Stimulated activated CD8-positive, alpha-beta memory T cell treated with anti-CD3 and anti-CD28 coated beads, Interleukin-7, amount 100 ng/mL, for 48 hours (primary cell): ENCODE measurements at places on chromosomes 2 and 18.

DNA sequence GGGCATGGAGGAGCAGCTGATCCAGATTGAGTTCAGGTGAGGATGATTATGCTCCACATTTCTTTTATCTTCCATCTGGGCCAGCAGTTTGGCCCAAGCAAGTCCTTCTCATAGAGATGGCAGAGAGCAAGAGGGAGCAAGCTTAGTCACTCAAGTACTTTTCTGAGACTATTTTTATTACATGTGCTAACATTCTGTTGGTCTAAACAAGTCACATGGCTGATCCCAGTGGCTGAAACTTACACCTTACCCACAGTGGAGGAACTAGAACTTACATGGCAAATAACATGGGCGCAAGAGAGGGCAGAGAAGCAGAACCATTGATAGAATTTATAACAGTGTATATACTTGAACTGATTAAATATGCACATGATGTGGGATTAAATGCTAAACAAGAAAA, 105.7 kb downstream of the KYNU start:
- no peak for DNase-seq

DNA sequence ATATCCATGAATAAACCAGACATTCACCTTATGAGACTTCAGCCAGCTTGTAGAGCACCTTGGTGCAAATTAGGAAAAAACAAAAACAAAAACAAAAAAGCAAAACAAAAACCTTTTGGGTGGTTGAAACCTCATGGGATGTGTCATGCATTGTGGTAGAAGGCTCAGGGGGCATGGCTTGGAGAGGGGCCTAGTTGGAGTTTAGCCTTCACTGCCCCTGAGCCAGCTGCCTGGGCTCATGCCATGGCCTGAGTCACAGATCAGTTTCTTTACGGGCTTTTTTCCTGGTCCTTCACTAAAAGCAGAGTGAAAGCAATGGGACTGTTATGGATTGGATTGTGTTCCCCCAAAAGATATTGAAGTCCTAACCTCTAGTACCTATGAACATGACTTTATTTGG, 22.0 kb upstream of the DAPL1 start:
- DNase-seq: no peak

- DNase-seq: no peak
Measured at GRCh38 chr18:57737400-57738060, 65.6 kb downstream of the ATP8B1 start.

DNA sequence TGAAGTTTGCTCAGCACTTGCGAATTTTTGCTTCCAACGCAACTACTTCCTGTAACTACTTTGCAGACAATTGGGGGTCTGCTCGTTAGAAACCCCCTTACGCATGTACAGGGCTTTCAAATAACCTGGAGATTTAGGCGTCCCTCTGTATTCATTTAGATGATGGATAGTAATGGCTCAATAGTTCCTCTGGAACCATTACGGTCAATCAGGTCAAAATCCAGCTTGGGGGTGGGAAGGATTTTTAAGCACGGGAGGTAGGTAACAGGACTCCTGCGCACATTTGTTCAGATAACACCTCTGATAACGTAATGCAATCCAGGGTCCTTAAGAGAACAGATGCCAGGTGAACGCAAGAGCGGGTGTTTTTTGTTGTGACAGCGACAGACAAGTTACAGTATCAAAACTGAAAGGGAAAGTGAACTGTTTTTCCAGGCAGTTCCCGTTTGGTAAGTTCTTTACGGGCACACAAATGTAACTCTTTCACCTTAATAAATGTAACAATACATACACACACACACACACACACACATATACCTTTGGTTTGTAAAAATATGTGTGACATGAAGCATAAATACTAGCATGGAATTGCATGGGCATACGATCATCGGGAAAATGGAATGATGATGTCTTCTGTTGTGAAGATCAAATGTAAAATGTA, 3.8 kb upstream of the OSR1 start:
- no peak for DNase-seq

DNA sequence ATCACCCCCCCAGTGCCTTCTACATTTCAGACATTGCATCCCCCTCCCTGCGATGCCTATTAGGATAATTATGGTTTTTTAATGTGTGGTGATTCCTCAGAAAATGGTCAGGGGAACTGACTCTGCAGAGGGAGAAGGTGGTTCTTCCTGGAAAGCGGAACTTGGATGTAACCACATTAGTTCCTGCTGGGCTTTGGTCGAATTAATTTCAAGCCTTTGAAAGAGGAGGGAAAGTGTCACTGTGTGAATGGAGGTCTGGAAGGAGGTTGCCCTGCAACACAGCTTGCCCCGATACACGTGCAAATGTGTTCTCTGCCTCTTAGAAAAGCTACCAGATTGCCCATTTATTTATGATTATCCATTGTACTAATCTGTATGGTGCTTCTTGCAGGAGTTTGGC, 63.2 kb upstream of the TPO start:
- DNase-seq: no peak

DNA sequence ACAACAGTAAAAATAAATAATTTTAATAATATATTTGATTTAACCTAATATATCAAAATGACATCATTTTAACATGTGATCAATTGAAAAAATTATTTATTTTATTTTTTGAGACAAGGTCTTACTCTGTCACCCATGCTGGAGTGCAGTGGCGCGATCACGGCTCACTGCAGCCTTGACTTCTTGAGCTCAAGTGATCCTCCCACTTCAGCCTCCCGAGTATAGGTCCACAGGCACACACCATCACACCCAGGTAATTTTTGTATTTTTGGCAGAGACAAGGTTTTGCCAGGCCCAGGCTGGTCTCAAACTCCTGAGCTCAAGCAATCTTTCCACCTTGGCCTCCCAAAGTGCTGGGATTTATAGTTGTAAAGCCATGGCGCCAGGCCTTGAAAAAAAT, 126.7 kb upstream of the COPS8 start:
- no peak for DNase-seq

GRCh38 chr2:43210467-43211303, 15.7 kb downstream of the ZFP36L2 start:
- DNase-seq: no peak

- no peak for DNase-seq
Measured at GRCh38 chr2:72745679-72746368, 80.0 kb downstream of the EXOC6B start.

GRCh38 chr18:27483276-27483675, 298.2 kb upstream of the CHST9 start:
- no peak for DNase-seq

- no peak for DNase-seq
Measured at GRCh38 chr18:36183987-36184386, 3.3 kb upstream of the MOCOS start.

- no peak for DNase-seq
Measured at GRCh38 chr2:217934321-217935131, 68.3 kb downstream of the TNS1 start.

GRCh38 chr18:77153404-77153803, 20.8 kb upstream of the MBP start:
- DNase-seq: no peak

DNA sequence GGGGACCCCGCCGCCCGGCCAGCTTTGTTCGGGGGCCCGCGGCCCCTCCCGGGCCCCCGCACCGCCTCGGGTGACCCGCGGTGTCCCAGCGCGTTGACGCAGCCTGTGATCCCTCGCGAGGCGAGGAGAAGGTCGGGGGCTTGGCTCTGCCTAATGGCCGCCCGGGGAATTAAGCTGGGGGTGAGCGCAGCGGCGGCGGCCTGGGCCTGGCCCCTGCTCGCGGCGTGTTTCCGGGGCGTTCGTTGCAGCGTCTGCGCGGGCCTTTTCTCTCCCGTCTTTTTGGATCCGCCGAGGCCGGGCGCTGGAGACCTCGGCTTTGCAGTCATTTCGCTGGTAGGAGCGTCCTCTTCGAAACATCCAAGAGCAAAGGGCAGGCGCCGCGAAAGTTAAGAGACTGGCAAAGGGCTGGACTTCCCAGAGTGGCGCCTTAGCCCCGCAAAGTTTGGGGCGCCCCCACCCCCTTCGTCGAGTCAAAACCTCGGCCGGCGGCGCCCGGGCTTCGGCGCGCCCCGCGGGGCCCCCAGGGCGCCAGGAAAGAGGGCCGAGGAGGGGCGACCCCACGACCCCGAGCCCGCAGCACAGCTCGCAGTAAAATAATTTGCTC, 1.3 kb downstream of the SALL3 start:
- DNase-seq: no peak

DNA sequence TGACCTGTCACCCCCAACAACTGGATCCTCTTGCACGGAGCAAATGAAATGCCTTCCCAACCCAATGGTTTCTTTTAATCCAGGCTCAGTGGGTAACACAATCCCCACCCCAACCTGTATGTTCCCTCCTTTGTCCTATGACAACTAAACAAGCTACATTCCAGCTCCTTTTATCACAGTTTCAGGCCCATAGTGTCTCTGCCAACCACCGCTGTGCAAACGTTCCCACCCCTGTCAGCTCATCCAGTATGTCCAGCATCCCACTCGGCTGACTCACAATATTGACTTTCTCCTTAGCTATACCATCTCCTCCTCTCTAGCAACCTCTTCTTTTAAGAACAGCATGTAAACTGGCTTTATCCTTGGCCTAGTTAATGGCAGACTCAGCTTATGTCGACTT, 117.9 kb upstream of the PPP1CB start:
- no peak for DNase-seq

GRCh38 chr2:45494275-45494977, 116.6 kb downstream of the SRBD1 start:
- no peak for DNase-seq

- DNase-seq: no peak
Measured at GRCh38 chr18:38497266-38497665, 931.7 kb upstream of the CELF4 start.

GRCh38 chr2:98572676-98573075, 35.6 kb downstream of the COA5 start:
- DNase-seq: no peak

DNA sequence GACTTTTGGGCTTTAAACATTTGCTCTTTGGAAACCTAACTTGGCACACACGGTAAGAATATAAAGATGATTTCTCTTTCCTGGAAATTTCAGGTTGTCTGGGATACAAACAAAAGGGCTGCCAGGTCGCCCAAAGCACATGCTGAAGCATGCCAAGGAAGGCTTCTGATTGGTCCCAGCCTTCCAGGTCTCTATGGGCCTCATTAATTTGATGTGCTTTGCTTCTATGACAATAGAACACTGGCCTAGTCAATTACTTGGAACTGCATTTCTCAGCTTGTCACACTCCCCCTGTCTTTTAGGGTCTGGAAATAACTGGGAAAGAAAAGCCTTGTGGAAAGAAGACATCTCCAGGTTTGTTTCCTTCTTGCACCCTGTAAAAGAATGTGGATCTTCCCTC, 228.9 kb downstream of the ADCYAP1 start:
- no peak for DNase-seq

DNA sequence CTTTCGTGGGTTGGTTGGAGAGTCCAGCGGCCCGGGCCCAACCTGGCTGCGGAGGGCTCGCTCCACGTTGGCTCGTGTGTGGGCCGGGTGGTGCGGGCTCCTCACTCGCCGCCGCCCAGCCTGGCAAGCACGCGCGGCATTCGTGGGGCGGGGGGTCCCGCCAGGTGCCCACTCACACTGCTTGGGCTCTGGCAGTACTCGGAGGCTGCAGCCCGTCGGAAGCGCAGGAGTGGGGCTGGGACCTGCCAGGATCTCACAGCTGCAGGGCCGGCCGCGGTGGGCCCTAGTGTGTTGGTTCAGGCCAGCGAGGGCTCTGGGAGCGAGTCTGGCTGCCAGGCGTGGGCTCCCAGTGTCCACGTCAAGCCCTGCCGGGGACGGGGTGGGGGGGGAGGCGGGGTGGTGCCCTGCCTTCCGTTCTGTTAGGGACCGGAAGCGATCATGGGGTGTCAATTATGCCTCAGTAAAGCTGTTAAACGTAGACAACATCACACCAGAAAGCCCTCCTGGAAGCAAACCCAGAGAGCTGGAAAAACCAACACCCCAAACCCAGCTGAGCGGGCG, 1.0 kb upstream of the HS6ST1 start:
- DNase-seq: no peak

DNA sequence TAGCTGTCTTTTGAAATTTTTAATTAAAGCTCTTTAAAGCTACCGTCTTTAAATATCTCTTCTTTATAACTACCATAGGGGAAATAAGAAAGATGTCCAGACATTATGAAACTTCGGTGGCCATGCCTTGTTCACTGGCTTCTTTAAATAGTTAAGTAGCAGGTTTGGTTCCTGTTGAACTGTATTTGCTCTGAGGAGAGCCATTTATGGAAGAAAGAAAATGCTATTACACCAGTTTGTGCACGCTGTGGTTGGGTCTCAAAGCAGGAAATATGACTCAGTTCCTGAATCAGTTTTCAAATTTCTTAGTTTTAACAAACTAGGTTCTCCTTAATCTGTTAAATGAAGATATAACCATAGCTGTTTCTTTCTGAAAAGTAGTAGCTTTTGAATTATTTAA, 12.2 kb downstream of the ARPC2 start:
- no peak for DNase-seq

- no peak for DNase-seq
Measured at GRCh38 chr2:233838251-233838650, 16.1 kb downstream of the HJURP start.

DNA sequence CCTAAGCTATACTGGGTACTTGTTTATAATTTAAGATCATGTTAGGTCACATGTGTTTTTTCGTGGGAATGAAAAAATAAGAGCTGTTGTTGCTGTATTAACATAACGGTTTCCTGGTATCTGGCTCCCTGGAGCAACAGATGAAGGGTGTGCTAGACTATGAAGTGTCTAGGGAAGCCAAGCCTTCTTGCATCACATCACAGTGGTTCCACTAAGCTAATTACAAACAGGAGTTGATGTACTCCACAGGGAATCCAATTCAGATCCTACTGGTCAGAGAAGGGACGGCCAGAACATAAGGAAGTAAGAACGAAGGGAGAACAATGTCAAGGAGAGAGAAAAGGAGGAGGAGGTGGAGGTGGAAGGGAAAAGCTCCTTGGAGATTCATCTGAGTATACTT, 193.0 kb upstream of the CYP26B1 start:
- no peak for DNase-seq

DNA sequence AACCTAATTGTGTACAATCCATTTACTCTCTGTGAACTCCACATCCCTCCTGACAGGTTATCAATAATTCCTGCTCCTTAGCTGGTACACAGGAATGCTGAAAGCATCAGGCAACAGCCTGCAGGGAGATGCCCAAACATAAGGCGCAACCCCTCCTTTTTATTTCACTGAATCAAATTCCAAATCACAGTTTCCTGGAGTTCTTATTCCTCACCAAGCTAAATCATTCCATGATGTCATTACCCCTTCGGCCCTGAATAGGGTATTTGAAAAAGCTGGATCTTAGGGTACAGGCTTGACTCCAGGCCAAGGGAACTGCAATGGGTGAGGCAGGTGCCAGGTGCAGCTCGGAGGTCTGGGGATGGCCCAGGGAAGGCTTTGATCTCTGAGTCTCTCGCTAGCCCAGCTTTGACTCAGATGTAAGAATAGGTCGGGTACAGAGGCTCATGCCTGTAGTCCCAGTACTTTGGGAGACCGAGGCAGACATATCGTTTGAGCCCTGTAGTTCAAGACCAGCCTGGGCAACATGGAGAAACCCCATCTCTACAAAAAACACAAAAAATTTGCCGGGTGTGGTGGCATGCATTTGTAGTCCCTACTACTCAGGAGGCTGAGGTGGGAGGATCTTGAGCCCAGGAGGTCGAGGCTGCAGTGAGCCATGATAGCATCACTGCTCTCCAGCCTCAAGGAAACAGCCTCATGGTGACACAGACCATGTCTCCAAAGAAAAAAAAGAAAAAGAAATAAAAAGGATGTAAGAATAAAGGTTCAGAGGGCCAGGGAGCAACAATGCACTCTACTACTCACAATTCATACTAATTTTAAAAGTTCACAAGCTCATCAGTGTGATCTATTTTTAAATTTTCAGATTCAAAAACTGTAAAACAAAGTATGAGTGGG, 6.8 kb downstream of the FHL2 start:
- no peak for DNase-seq

GRCh38 chr2:56113382-56113975, 70.3 kb upstream of the CCDC85A start:
- DNase-seq: no peak

GRCh38 chr2:45170191-45171135, 161.2 kb upstream of the SIX2 start:
- DNase-seq: no peak
